ENCODE measurements at places on chromosomes 2 and 18.

DNA sequence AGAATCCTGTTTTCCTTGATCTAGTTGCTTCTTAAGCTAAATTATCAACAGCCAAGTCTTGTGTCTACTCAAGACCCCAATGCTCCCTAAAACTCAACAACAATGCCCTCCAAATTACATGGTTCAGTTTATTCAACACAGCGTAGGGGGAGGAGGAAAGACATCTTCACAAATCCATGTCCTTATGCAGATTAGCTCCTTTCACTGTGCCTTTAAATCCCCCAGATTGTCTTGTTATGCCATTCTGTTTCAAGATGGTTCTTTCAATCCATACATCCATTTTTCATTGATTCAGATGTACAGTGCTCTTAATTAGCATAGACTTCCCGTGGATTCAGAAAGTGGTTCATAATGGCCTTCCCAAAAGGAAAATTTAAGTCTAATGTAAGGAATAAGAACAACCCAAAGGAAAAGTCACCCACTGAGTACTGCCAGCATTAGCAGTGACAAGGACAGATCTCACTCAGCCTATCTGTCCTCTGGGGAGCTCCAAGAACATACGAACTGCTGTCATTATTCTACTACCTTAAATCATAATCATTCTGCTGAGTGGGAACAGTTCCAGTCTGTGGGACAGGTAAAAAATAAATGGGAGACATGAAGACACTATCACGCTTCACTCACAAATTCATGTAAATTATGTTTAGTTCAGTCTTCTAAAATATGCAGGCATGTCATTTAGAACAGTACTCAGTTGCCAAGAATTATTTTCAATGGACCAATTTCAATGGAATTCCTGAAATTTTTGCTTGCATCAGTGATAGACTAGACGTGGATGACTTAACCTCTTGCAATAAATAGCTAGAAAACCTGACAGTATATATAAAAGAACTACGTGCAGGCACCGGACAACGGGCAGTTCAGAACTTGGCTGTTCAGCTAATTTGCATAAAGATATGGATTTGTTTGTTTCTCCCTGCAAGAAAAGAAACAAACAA is 58.9 kb upstream of the RNU4ATAC start:
- DNase-seq, result no peak

- DNase-seq, result no peak
Observed at GRCh38 chr2:131122496-131122895, 17.4 kb downstream of the PLEKHB2 start.

DNA sequence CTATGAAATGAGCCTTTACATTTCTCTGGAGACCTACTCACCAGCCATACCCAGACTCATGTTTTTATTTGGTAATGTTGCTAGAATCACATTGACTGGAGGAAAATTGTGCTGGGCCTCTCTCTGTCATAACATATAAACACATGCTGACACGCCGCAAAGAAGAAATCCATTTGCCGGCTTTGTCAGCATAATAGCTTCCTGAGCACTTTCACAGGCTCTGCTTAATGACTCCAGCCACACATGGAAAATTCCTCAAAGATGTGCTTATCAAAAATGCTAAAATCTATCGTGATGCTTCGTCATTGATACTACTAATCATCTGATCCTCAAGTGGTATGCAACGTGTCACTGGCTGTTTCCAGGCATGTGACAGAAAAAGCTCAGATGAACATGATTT is 63.1 kb downstream of the RND3 start:
- no peak for DNase-seq

- no peak for DNase-seq
Observed at GRCh38 chr2:157061799-157062198, 195.7 kb upstream of the GALNT5 start.

Data from stimulated activated naive CD4-positive, alpha-beta T cell (primary cell).